ENCODE measurements at places on chromosomes 16 and 17. TPM values are rescaled to one million over a fixed set of nuclear protein-coding genes. Genes with fewer than 3 reads are reported as not detected.

GRCh38 chr17:51050291-51051033 is 70.2 kb downstream of the SPAG9 start:
- no peak for DNase-seq
- no peaks in the 10 kb centered on the region for H3K27me3 ChIP-seq
- no peak overlapping the region for H3K4me3 ChIP-seq
- H3K27ac ChIP-seq = no peak overlapping the region
- H3K4me1 ChIP-seq = no peaks in the 10 kb centered on the region

The SEPTIN12 gene
- not detected for total RNA-seq

The PPY gene
- total RNA-seq = not detected

DNA sequence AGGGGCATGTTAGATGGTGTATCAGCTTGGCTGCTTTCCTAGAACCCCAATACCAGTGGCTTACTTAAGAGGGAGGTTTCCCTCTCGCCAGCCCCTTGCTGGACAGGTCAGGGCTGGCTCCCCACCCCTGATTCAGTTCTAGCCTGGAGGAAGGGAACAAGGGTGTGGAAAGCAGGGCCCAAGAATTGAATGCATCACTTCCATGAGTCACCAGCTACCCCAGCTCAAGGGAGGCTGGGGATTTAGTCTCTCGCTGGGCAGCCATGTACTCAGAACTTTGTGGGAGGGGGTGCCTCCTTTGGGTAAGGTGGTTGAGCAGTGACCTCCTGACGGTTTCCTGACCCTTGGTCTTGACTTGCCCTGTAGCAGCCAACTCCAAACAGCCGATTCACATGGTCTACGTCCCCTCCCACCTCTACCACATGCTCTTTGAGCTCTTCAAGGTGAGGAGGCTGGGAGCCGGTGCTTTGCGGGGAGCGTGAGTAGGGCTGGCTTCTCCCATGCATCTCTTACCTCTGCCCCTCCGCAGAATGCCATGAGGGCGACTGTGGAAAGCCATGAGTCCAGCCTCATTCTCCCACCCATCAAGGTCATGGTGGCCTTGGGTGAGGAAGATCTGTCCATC is 12.8 kb downstream of the PDK2 start:
- no peak for DNase-seq
- no peak overlapping the region for H3K4me3 ChIP-seq
- no peaks in the 10 kb centered on the region for H3K36me3 ChIP-seq
- H3K27me3 ChIP-seq = no peaks in the 10 kb centered on the region
- H3K4me1 ChIP-seq = no peaks in the 10 kb centered on the region

DNA sequence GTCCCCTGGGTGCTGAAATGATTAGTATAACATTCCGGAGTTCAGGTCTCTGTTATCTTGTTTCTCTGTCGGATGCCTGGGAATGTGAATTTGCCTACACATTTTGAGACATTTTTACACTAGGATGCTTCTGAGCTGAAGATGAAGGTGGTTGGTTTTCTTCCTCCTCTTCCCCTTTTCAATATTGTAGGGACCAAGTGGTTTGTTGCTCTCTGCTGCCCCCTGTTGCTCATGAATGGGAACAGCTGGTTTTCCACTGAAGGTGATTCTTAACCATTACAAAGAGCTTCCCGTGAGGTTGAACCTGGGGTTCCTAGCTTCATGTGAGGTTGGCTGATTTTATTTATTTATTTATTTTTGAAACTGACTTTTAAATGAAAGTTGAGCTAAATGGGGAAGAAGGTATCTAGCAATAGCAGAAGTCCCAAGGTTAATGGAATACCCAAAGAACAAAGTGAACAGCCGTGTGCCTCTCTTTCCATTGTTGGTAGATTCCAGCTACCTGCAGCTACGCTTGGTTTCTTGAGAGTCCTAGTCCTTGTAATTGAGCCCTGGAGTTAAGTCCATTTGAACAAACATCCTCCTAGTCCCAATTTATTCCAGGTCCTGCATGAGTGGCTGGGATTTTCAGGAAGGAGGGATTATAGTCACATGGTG is 983.9 kb upstream of the EEF2KMT start:
- no peaks in the 10 kb centered on the region for H3K36me3 ChIP-seq
- DNase-seq = peak; percentile 21
- no peak overlapping the region for H3K4me3 ChIP-seq
- no peaks in the 10 kb centered on the region for H3K4me1 ChIP-seq
- H3K27ac ChIP-seq = no peak overlapping the region
- no peaks in the 10 kb centered on the region for H3K27me3 ChIP-seq

DNA sequence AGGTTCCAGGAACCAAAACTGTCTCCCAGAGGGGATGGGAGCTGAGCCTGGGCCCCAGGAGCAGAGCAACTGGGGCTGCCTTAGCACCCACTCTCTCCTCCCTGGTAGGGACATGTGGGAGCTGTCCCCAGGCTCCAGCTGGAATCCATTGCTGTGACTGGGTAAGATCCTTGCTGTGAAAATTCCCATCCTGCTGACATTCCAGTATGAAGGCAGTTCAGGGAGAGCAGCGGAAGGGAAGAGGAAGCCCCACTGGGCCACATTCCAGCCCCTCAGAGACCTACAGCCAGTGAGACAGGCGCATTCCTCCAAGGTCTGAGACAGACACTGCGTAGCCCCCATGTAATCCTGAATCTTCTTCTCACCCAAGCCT is 24.2 kb downstream of the MYO18A start:
- H3K27me3 ChIP-seq = no peaks in the 10 kb centered on the region
- H3K4me3 ChIP-seq = no peak overlapping the region
- no peaks in the 10 kb centered on the region for H3K36me3 ChIP-seq
- H3K4me1 ChIP-seq = peaks cover 50% of the 10 kb centered on the region
- no peak for DNase-seq

The DDX52 gene
- total RNA-seq = 28.0 TPM

GRCh38 chr16:67445913-67446907 is 15.3 kb downstream of the HSD11B2 start:
- peaks cover under 1% of the 10 kb centered on the region for H3K36me3 ChIP-seq
- H3K4me3 ChIP-seq = no peak overlapping the region
- H3K27ac ChIP-seq = no peak overlapping the region
- H3K27me3 ChIP-seq = no peaks in the 10 kb centered on the region
- peaks cover 4% of the 10 kb centered on the region for H3K4me1 ChIP-seq

DNA sequence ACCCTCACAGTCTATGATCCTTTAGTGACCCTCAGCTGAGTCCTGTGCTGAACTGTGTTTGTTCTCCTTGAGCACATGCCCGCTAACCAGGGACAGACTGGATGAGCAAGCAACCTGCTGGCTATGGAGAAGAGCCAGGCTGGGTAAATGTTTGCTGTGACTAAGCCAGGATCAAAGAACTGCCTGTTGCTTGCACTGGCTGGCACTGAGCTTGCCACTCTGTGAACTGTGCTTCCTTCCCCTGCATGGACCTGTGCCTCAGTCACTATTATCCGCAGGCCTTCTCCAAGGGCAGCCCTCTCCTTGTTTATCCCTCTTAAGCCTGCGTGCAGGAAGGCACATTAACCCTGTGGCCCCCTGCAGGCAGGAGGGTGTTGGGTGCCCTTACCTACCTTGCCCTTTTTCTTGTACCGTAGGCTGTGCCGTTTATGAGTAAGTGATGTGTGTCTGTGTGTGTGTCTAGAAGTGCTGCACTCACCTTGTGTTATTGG is 7.4 kb downstream of the PNPO start:
- H3K4me3 ChIP-seq = no peak overlapping the region
- peak overlapping the region; percentile 68 for H3K27ac ChIP-seq
- H3K36me3 ChIP-seq = peaks cover 34% of the 10 kb centered on the region

The WWP2 gene
- 61.6 TPM for total RNA-seq

GRCh38 chr17:57714665-57715180 is 30.4 kb downstream of the CCDC182 start:
- no peak overlapping the region for H3K4me3 ChIP-seq
- H3K4me1 ChIP-seq = no peaks in the 10 kb centered on the region
- DNase-seq = no peak
- H3K27ac ChIP-seq = no peak overlapping the region
- H3K36me3 ChIP-seq = no peaks in the 10 kb centered on the region

The ADAM11 gene
- 0.28 TPM for total RNA-seq

DNA sequence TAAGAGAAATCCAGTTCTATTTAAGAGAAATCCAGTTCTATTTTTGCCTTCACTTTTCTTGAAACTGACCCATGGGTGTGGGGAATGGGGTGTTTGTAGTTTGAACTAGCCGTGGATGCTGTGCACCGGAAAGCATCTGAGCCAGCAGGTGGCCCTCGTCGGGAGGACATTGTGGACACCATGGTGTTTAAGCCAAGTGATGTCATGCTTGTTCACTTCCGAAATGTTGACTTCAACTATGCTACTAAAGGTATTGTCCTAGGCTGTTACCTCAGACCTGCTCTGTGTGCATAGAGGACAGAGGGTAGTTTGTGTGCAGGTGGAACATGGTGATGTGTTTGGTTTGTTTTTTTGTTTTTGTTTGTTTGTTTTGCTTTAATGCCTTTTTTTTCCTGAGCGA is 3.3 kb downstream of the ATXN2L start:
- H3K4me3 ChIP-seq = peak overlapping the region; percentile 16
- H3K27me3 ChIP-seq = no peaks in the 10 kb centered on the region
- peaks cover 72% of the 10 kb centered on the region for H3K36me3 ChIP-seq
- peaks cover 54% of the 10 kb centered on the region for H3K4me1 ChIP-seq
- peak overlapping the region; percentile 10 for H3K27ac ChIP-seq

DNA sequence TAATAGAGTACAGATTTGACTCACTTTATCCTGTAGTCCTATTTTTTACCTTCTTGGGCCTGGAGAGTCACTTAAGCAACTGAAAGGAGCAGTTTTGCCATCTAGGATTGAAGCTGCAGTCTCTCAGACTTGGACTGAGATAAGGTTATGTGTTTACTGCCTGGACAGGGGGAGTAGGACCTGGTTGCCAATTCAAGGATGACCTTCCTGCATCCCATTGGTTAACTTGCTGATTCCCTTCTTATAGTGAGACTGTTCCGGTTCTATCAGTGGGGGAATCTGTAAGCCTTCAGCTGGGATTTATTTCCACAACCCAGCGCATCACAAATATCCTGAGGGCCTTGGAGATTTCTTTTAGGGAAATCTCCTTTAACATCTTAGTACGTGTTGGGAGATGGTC is 2.9 kb downstream of the UBN1 start:
- H3K4me1 ChIP-seq = peaks cover 61% of the 10 kb centered on the region
- no peak overlapping the region for H3K27ac ChIP-seq
- DNase-seq = no peak
- H3K36me3 ChIP-seq = peaks cover 34% of the 10 kb centered on the region
- H3K4me3 ChIP-seq = no peak overlapping the region
- no peaks in the 10 kb centered on the region for H3K27me3 ChIP-seq

The KRTAP1-4 gene
- total RNA-seq = not detected

DNA sequence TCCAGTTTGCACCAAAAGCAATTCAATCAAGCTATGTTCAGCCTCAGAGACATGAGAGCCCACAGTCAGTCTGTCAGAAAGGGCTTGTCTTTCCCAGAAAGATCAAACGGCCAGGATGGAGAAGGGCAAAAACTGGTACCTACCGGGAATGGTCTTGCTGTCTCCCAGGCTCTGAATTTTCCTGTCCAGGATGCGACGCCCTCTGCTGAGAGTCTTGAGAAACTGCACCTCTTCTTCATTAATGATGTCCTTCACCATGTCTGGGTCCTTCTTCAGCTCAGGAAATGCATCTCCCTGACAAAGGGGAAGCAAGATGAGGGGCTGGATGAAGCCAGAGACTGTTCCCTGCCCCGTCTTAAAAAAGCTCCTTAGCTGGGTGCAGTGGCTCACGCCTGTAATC is 15.8 kb upstream of the EXOSC6 start:
- no peaks in the 10 kb centered on the region for H3K4me1 ChIP-seq
- no peak for DNase-seq
- H3K36me3 ChIP-seq = peaks cover 69% of the 10 kb centered on the region
- no peaks in the 10 kb centered on the region for H3K27me3 ChIP-seq
- no peak overlapping the region for H3K27ac ChIP-seq

DNA sequence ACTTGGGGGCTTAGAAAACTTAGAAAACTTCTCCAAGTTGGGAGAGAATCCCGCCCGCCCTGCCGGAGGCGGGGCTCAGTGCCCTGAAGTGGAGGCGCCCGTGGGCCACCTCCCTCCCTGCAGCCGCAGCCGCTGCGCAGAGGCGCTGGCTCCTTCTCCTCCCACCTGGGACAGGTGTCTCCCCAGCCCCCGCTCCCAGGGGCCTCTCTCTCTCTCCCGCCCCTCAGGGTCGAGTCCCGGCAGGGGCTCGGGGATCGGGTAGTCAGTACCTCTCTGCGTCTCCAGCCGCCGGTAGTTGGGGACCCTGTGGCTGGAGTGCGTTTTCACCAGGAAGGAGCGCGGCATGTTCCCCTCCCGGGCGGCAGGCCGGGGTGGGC is 257 bp downstream of the SNAI3 start:
- H3K36me3 ChIP-seq = peaks cover 17% of the 10 kb centered on the region
- peaks cover 59% of the 10 kb centered on the region for H3K4me1 ChIP-seq
- DNase-seq = no peak
- H3K4me3 ChIP-seq = peak overlapping the region; percentile 76
- H3K27ac ChIP-seq = peak overlapping the region; percentile 44
- H3K27me3 ChIP-seq = no peaks in the 10 kb centered on the region

GRCh38 chr16:55294129-55294528 is 29.9 kb upstream of the IRX6 start:
- no peaks in the 10 kb centered on the region for H3K4me1 ChIP-seq
- no peak overlapping the region for H3K27ac ChIP-seq
- no peak overlapping the region for H3K4me3 ChIP-seq
